ENCODE measurements at places on chromosomes 6 and 20.

GRCh38 chr6:134585517-134585873, 267.6 kb upstream of the SGK1 start:
- DNase-seq: no peak

GRCh38 chr6:24930431-24930871, 5.3 kb downstream of the RIPOR2 start:
- DNase-seq: no peak

DNA sequence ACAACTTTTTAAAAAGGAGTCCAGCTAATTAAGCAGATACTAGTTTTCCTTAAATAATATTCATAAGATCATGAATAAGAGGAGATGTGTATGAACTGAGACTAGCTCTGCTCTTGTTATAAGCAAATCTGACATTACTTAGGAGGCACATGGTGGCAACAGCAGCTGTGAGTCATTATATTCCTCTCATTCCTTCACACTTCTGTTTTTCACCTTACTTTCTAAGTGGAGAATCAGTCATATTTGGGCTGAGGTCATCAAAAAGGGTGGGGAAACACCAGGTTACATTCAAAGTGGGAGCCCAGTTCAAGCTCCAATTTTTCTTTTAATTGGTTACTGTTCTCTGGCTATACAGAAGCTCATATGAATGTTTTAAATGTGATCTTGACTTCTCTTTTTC, 6.0 kb upstream of the RIPPLY2 start:
- DNase-seq: no peak

GRCh38 chr6:15255481-15255880, 9.6 kb downstream of the JARID2 start:
- no peak for DNase-seq

DNA sequence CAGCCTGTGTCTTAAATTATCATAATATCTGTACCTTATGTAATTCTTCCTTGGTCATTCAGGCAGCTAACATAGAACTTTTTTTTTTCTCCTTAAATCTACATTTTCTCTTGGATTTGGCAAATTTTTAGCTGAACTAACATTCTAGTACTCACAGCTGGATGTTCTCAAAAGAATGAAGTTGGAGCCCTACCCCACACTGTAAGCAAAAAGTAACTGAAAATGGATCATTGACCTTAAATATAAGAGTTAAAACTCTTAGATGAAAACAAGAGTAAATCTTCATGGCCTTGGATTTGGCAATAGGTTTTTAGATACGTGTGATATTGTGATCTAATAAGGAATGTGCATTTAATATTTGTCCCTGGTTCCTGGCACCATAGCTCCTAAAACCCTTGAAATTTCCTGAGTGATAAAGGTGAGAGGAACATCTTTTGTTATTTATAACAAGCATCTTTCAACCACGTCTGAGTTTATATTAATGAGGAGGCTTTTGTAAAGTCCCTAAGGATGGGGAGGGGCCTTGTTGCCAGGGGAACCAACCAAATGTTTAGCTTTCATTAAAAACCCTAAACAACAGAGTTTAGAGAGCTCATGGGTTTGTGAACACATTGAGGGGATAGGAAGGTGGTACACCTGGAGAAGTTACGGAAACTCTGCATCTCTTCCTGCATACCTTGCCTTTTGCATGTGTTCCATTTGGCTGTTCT, 106.1 kb upstream of the ADGRF4 start:
- no peak for DNase-seq

- DNase-seq: peak; percentile 39
Observed at GRCh38 chr6:90586546-90586835, 381 bp downstream of the MAP3K7 start.

- DNase-seq: no peak
Observed at GRCh38 chr6:131208787-131209186, 73.5 kb downstream of the AKAP7 start.

DNA sequence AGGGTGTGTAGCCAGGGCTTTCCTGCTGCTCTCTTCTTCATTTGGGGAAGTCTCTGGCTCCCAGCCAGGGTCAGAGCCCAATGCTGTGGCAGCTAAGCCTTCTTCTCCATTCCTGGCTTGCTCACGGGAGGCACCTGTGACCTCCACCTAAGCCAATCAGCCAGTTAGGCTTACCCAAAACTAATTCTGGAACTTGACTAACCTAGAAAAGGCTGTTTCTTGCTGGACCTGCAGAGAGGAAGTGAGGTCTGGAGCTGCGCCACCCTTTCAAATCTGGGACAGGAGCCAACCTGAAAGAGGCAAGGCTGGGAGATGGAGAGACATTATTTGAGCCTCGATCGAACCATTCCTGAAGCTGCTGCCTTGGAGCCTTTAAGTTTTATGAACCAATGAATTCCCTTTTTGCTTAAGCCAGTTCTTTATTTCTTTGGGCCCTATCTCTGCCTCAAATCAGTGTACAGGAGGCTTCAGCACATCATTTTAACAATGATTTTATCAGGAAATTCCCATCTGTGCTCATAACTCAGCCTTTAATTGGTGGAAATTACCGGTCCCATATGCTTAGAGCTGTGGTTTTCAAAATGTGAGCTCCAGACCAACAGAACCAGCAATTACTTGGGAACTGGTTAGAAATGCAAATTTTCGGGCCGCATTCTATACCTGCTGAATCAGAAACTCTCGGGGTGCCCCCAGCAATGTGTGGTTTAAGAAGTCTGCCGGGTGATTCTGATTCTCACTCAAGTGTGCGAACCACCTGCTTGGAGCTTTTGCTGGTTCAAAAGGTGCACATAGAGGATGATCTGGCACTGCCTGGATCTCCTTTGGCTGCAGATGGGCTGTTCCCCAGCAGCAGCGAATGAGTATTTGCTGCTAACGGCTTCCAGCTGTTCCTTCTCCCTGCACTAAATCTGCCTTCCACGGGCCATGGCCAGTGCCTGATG, 97.4 kb upstream of the RNF24 start:
- no peak for DNase-seq

GRCh38 chr20:51399006-51399890, 143.3 kb downstream of the NFATC2 start:
- no peak for DNase-seq

- peak; percentile 38 for DNase-seq
Observed at GRCh38 chr6:111113336-111114086, 26.2 kb downstream of the SLC16A10 start.

- DNase-seq: no peak
Observed at GRCh38 chr6:151209071-151209831, 30.5 kb upstream of the AKAP12 start.

DNA sequence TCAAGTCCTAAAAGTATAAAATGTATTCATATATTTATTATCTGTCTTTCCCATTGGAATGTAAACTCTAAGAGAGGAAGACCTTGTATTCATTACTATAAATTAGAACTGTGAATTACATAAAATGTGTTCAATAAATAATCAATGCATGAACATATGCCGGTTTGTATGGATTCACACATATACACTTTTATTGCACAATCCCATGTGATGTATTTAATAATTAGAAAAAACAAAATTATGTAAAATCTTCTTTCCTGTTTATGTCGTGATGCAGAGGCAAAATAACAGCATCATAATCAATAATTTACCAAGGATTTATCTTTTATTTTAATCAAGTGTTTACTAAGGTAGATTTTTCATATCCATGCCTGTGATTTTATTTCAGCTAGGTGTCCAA, 240.5 kb downstream of the KHDRBS2 start:
- no peak for DNase-seq

- no peak for DNase-seq
Observed at GRCh38 chr6:104322841-104323240, 536.9 kb downstream of the HACE1 start.

DNA sequence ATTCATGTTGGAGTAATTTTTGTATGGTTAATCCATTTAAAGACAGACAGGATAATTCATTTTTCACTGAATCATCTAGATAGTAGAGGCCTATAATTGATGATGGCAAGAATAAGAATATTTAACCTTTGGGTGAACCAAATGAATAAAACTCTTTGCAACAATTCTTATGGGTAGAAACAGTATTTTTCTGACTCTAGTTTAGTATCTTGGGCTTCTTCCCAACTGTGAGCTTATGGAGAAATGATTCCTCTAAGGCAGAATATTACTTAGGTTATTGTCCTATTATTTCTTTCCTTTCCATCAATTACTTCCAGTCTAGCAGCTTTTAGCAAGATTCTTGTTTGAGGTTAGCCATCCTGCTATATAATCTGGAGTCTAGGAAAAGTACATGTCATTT, 734.9 kb upstream of the FLRT3 start:
- no peak for DNase-seq

GRCh38 chr20:3227506-3227905, 11.5 kb downstream of the SLC4A11 start:
- no peak for DNase-seq

DNA sequence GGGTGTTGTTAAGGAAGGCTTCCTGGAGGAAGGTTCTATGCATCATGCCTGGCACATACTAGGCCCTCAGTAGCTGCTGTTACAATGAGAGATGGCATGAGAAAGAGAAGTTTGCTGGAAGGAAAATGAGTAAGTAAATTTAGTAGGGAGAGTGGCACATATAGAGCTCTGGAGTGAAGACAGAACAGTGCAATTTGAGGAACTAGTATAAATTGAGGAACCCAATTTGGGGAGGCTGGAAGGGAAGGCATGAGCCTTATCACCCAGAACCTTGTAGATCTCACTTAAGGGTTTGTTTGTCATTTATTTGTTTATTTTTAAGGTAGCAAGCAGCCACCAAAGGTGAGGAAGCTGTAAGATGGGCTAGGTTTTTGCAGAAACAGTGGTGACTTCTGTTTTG, 87.1 kb upstream of the SCGN start:
- no peak for DNase-seq

DNA sequence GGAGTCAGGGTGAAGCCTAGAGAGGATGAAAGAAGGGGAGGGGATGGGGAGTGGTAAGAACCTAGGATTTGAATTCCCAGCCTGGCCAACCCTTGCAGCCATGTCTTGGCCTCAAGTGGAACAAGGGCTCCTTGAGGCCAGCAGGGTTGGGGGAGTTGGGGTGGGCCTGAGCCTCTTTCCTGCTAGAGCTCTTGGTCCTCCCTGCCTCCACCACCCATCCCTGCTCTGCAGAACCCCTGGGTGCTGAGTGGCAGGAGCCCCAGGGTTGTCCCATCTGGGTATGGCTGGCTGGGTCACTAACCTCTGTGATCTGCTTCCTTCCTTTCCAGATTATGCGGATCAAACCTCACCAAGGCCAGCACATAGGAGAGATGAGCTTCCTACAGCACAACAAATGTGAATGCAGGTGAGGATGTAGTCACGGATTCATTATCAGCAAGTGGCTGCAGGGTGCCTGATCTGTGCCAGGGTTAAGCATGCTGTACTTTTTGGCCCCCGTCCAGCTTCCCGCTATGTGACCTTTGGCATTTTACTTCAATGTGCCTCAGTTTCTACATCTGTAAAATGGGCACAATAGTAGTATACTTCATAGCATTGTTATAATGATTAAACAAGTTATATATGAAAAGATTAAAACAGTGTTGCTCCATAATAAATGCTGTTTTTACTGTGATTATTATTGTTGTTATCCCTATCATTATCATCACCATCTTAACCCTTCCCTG, 8.3 kb downstream of the VEGFA start:
- no peak for DNase-seq

DNA sequence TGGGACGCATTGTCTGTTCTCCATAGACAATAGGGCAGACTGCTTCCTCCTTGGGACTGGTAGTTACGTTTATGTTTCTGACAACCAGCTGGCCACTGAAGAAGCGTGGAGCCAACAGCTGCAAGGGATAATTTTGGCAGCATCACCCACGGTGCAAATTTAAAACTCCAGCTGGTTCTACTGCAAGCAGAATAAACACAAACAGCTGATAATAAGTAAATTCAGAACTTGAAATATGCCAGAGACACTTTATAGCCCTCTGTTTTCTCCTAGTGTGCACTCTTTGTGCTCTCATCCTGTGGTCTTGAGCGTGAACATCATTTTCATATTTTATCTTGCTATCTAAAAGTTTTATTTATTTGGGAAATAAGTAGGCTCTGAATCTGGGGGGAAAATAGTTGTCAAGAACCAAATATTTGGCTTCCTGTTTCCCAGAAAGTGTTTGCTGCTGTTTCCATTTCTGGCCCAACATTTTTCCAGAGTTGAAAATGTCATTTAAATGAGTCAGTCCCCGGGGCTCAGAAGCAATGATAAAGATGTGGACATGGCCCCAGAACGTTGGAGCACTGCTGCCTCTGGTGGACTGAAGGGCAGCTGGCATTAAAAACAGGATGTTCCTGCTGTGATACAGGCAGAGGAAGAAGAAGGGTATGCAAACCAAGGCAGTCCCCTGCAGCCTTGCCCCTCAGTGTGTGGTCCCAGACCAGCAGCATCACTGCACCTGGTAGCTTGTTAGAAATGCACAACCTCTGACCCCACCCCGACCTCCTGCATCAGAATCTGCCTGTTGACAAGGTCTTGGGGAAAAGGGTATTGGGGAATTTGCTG, 12.5 kb upstream of the THBD start:
- DNase-seq: no peak

GRCh38 chr6:37709250-37709931, 11.7 kb upstream of the MDGA1 start:
- no peak for DNase-seq

DNA sequence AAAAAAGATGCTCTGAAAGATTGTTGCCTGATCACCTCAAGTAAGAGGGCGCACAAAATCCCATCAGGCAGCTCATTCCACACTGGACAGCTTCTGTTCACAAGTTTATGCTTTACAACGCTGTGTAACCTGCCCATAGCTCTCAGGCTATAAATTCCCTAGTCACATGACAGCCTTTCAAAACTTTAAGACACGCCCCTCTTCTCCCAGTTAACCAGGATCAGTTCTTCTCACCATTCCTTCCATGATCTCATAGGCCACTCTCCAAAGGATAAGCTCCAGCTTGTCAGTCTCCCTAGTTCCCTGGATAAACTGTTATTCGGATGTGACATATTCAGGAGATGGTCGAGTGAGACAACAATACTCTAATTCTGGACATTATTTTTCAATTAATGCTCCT, 15.0 kb downstream of the ADNP start:
- no peak for DNase-seq

GRCh38 chr6:77487808-77488425, 24.6 kb upstream of the HTR1B start:
- no peak for DNase-seq

DNA sequence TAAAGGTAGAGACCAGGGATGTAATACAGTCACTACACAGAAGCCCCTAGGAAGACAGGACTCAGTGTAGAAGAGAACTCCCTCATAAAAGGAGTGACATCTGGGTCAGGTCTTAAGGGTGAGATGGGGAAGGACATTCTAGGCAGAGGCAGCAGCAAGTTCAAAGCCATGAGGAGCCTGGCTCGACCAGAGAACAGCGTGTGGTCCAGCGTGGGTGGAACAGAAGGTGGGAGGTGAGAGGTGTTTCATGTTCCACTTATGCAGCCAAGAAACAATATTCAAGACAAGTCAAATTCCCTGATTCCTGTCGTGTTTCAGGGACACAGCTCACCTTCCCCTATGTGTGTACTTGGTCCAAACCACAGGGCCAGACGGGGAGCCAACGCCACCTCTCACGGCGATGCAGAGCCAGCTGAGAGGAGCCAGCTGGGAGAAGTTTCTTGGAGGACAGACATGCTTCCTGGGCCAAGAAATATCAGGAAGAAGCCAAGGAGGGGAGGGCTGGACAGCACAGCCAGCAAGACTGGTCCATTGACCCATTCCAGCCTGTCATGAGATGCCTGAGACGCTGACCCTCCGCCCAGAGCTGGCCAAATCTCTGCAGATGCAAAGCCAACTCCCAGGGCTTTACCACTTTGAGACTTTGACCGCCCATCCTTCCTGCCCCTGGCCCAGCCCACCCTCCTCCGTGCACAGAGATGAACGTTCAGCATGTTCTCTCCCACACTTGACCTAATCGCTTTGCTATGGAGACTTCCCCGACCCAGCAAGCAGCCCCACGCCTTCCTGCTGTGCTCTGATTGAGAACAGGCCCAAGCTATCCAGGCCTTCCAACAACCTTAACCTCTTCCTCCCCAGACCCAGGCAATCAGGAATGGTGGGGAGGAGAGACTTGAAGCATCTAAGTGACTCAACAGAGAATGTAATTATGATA, 113.8 kb downstream of the PRND start:
- no peak for DNase-seq
